ENCODE measurements at places on chromosomes 4 and X.

GRCh38 chrX:13607996-13608365 is 38.6 kb downstream of the EGFL6 start:
- peak; percentile 12 for DNase-seq

DNA sequence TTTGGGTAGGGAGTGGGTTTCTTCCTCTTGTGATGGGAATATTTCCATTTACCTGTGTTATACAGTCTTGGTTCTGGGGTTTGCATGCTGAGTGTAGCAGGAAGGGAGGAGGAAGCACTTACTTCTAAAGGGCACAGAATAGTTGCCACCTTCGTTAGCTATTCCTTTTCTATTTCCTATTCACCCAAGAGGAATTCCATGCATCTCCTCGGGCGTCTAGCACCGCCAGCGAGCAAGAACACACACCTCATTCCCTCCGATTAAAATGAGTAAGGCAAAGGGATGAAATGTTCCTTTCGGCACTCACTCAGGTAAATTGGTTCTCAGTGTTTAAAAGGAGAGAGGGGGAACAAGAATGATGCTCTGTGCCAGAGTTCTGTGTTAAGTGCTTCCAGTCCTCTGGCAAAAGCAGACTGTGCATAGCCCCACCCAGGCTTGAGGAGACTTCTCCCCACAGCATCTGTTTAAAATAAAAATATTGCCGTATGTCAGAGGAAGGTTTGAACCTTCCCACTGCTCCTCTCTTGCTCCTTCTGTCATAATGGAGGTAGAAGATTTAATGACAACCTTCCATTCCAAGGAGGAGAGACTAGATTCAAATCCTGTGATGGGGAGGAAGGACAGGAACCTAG is 351.4 kb downstream of the PTTG2 start:
- DNase-seq = no peak

GRCh38 chr4:150491132-150492049 is 90.6 kb upstream of the MAB21L2 start:
- DNase-seq = no peak

GRCh38 chrX:9887659-9888297 is 79.4 kb upstream of the CLDN34 start:
- DNase-seq = no peak

DNA sequence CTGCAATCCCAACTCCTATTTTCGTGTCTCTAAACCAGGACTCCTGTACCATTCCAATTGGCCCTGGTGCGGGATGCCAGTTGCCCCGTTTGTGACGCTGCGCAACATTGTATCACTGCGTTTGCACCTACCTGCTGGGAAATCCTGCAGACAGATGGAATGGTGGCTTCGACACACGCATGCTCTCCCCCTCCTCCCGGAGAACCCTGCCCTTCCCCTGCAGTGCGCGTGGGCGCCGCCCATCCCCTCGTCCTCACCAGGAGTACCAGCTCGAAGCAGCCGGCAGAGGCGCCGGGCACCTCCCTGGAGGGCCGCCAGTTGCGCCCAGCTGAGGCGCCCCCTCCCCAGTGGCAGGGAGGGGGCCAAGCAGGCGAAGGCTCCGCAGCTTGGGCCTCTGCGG is 1.4 kb downstream of the DGKK start:
- DNase-seq = no peak

GRCh38 chr4:40228497-40229365 is 31.9 kb downstream of the RHOH start:
- DNase-seq = no peak

DNA sequence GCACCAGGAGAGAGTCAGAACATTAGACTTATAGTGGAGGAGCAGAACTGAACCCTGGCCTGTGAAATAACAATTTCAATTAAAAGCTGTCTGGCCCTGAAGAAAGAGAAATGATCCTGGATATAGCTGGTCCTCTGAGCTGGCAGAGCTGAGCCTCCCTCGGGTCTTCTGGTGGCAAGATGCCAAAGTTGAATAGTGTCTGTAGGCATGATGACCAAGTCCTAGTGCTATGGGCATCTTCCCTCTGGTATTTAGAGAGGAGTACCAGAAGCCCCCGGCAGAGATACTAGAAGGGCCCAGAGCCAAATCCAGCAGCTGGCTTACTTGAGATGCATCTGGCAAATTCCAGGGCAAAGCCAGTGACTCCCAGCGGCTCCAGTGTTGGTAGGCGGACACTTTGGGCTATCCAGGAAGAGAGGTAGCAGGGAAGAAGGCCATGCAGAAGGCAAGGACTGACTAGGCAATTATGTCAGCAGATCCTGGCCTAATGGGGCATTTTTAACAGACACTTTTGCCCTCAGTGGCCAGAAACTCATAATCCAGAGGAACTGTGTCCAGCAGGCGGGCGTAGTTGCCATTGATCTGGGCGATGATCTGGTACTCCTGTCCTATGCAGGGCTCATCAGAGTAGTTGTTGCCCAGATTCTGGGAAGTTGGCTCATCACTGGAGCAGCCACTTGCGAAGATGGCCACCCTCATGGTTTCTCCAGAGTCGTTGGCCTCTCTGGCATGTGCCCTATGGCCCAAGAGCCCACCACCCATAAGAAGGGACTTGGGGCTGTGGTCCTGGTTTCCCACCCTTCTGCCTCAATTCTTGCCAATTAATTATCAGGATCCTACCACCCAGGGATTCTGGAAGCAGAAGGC is 17.9 kb downstream of the VSIG4 start:
- DNase-seq = no peak

- DNase-seq = no peak
These were observed 1601.5 kb upstream of the PCDH10 start for GRCh38 chr4:131547506-131547981.

- no peak for DNase-seq
These were observed 304.2 kb downstream of the ARHGAP24 start for GRCh38 chr4:85779165-85779564.

GRCh38 chrX:140762061-140762460 is 52.5 kb downstream of the LINC00632 start:
- DNase-seq = peak; percentile 74

GRCh38 chr4:138052806-138053632 is 189.1 kb downstream of the SLC7A11 start:
- DNase-seq = no peak

GRCh38 chrX:153640736-153641575 is 6.0 kb upstream of the DUSP9 start:
- no peak for DNase-seq
